ENCODE measurements at places on chromosomes 4 and X.

- no peak for DNase-seq
Observed at GRCh38 chr4:125758438-125758837, 443.7 kb downstream of the FAT4 start.

- no peak for DNase-seq
Observed at GRCh38 chrX:39158801-39159657, 357.8 kb downstream of the MID1IP1 start.

DNA sequence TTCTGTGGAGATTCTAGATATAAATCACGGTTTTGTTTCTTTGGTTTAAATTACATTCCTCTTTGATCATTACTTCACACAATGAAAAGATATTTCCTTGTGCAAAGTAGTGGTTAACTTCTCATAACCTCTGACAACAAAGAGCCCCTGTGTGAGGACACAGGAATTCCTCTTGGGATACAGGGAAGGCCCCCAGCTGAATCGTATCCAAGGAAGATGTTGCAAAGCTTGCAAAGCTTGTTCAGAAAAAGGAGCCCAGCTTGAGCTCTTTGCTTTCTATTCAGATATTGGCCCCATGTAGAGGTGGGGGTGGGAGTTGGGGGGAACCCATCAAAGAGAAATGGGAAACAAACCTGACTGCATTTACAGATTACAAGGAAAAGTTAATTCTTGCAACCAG is 145.7 kb downstream of the RELL1 start:
- no peak for DNase-seq

DNA sequence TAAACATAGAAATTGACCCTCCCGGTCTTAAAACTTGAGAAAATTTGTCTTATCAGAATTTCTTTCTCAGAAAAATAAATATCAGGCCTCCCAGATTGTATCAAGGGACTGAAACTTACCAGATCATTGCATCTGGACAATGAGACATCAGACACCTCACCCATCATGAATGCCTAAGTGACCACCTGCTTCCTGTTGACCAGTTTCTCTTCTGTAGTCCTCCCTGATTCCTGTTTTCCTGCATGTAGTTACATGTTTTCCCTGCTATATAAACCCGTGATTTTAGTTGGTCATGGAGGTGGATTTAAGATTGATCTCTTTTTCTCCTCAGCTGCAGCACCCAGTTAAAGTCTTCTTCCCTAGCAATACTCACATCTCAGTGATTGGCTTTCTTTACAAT is 548.1 kb downstream of the PPP4R3C start:
- no peak for DNase-seq

DNA sequence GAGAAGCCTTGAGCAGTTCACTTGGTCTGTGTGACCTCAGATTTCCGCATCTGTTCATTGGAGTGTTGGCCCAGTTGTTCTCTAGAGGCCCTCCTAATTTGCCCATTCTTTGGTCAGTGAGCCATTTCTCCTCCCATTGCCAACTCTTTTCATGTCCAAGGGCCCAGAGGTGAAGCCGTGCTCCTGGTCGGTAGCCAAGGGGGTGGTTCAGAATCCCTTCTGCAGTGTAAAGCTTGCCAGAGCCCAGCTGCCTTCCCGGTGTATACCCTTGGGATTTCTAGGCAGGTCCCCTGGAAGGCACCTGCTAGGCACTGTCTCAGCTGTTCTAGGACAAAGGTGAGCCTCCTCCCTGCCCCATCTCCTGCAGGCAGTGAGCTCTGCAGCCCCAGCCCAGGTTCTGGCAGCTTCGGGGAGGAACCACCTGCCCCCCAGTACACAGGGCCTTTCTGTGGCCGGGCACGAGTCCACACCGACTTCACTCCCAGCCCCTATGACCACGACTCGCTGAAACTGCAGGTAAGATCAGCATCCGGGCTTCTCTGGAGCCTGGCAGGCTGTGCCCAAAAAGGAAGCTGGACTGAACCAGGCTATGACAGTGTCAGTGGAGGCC is 12.3 kb downstream of the SASH3 start:
- no peak for DNase-seq

GRCh38 chr4:104973708-104974107 is 173.0 kb upstream of the TET2 start:
- DNase-seq = no peak

- DNase-seq = no peak
Observed at GRCh38 chr4:111699165-111699564, 446.1 kb upstream of the FAM241A start.

- no peak for DNase-seq
Observed at GRCh38 chr4:37561803-37562207, 124.4 kb downstream of the RELL1 start.

- DNase-seq = no peak
Observed at GRCh38 chrX:1012678-1013300, 199.7 kb downstream of the CRLF2 start.

DNA sequence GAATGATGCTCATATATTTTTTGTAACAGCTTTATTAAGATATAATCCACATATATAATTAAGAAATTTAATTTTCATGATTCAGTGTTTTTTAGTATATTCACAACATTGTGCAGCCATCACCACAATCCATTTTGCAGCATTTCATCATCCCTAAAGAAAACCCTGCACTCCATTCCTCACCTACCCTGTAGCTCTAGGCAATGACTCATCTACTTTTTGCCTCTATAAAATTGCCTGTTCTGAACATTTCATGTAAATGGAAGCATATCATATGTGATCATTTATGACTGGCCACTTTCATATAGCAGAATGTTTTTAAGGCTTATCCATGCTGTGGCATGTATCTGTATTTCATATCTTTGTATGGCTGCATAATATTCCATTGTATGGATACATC is 339.9 kb downstream of the MAPK10 start:
- DNase-seq = no peak

DNA sequence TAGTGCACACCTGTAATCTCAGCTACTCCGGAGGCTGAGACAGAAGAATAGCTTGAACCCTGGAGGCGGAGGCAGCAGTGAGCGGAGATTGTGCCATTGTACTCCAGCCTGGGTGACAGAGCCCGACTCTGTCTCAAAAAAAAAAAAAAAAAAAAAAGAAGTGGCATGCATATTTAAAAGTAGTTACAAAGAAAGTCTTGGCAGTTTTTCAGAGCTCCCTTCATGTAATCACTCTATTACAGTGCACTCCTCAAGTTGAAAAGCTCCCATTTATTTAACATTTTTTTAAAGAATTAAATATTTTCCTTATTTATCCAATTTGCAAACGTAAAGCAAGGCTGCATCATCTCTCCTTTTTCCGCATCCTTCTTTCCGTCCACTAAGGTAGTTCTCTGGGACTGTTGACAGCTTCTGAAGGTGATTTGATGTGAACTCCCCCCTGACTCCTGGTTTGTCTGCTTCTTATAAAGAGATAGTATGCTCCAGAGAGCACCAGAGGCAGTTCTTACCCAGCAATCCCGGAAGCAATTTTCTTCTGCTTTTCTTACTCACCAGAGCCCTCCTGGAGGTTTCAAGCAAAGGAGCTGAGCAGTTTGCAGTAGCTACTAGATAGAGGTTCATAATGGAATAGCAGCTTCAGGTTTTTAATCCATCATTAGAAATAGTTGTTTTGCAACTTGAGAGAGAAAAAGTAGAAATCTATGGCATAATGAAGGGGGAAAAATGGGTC is 151.0 kb downstream of the PALLD start:
- no peak for DNase-seq

- no peak for DNase-seq
Observed at GRCh38 chr4:113006632-113007031, 42.8 kb upstream of the ANK2 start.

DNA sequence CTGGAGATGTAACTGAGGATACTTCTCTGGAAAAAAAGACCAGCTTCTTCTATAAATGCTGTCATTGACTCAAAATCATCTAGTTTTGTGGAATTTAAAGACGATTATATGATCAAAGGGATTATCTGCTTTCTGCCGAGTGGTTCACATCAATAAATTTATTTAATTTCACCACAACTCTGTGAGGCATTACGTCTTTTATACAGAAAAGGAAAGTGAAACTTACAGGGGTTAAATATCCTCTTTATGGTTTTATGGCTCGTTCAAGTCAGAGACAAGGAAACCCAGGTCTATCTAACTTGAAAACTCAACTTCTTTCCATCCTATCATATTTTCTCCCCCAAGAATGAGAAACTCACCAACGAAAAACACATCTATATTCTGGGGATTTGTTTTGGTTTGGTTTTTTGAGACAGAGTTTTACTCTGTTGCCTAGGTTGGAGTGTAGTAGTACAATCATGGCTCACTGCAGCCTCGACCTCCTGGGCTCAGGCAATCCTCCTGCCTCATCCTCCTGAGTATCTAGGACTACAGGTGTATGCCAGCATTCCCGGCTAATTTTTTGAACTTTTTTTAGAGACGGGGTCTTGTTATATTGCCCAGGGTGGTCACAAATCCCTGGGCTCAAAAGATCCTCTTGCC is 377.9 kb upstream of the EMCN start:
- DNase-seq = no peak

GRCh38 chr4:152708796-152709195 is 29.0 kb upstream of the TMEM154 start:
- no peak for DNase-seq

- no peak for DNase-seq
Observed at GRCh38 chr4:40264497-40264896, 67.7 kb downstream of the RHOH start.

DNA sequence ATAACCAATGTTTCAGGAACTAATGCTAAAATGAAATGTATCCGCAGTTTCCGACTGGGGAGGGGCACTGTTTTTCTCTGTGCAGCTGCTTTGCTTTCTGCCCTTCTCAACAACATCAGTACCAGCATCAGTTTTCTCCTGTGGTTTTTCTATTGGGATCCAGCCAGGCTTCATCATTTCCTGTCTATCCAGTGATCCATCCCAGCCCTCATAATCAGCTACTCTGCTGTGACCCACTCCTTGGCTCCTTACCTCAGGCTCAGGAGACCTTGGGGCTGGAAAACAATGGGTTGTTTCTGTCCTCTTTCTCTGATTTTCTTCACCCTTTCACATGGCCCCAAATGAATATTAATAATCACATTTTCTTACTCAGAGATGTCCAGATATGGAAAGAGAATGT is 222.2 kb upstream of the DKK2 start:
- DNase-seq = no peak

DNA sequence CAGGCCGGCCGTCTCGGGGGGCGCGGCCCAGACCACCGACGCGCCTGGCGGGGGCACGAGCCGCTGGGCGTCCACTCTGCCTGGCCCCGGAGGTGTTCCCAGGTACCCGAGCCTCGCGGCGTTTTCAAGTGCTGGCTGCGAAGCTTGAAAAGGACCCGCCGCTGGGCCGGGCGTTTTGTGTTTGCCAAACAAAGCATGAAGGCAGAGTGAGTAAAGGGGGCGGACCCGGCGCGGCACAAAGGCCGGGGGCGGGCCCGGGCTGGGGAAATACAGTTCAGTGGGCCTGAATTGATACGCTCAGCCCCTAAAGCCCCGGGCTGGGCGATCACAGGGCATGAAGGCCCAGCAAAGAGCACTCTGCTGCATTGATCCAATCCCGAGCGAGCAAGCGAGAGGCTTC is 65.4 kb downstream of the SOX3 start:
- no peak for DNase-seq

DNA sequence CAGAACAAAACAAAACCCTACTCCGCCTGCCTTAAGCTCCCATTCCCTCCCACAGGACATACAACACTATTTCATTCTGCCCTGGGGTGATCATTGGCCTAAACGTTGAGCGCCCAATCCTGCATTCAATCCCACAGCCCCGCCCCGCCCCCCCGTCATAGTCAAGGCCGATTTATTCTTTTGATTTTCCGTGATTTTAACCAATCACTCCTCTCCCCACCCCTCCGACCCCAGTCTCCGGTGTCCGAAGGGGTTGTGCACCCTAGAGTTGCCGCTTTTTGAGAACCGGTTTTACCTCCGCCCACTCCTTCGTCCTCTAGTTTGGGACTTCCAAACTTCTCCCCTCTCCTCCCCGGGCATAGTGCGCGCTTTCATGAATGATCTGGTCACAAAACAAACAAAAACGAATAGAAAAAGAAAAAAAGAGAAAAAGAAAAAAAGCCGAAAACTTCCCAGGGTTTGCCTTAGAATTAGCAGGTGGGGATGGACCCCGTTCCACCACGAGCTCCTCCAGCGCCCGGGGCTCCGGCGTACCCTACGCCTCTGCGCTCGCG is 446 bp upstream of the UBE2A start:
- DNase-seq = no peak

- no peak for DNase-seq
Observed at GRCh38 chrX:73683236-73683859, 120.4 kb downstream of the CHIC1 start.

DNA sequence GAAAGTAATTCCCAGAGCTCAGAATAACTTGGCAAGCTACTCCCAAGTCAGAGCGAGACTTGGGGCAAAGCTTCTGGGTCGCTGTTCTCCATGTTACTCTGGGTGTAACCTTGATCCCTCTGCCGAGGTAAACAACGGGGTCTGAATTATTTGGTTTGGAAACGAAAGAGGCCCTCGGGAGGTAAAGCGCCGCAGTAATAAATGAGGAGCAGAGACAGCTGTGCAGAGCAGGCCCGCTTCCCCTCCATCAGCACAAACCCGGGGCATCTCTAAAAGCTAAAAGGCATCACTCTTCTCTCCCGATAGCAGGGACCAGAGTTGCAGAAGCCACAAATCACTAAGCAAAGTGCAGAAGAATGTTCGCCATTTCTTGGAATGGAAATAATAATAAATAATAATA is 561.5 kb downstream of the BCOR start:
- DNase-seq = no peak

- no peak for DNase-seq
Observed at GRCh38 chrX:1218286-1218685, 5.8 kb upstream of the CRLF2 start.

DNA sequence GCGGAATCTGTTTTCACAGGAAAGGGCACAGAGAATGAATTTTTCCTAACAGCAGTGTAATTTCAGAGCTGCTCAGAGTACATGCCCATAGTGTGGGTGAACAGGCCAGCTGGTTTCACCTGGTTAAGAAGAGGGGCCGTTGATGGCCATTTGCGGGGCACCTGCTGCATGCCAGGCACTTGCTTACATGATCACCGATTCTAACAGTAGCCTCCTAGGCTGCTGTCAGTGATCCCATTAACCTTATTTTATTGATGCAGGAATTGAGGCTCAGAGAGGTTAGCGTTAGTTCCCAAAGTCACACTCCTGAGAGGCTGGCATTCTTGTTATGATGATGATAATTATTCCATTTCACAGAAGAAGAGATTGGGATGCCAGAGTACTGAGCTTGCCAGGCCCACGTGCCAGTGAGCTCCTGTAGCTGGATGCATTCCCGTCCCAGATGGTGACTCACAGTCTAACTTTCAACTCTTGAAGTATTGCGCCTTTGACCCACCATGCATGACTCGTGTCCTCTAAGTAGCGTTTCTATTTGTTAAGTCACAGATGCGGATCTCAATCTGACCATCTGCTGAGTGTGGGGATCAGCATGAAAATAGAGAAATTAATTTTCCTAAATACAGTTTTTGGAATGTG is 76.5 kb downstream of the PSAPL1 start:
- no peak for DNase-seq

DNA sequence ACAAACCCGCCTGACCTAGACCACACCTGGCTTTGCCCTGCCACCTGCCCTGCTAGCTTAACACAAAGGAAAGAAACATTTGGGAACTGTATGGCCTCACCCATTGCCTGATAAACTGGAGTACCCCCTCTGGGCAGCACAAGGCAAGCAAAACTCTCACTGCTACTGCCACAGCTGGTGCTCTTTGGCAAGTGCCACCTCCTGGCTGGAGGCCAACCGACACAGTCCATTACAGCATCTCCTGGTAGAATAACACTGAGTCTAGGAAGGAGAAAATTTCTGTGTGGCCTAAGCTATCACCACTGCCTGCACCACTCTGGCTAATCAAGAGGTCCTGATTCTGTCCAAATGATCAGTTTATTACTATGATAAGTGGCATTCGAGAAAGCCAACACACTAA is 18.9 kb upstream of the SPANXN3 start:
- DNase-seq = no peak

Data from activated gamma-delta T cell treated with Interleukin-2 at 50 U/mL for 16 hours (primary cell).